Hair follicular keratinocyte (primary cell): ENCODE measurements at places on chromosomes 12 and 14. TPM values are rescaled to one million over a fixed set of nuclear protein-coding genes. Genes with fewer than 3 reads are reported as not detected.

NEMP1 gene
- total RNA-seq: 6.0 and 10.9 TPM in 2 replicates

TNFRSF1A gene
- 167 and 186 TPM in 2 replicates for total RNA-seq

BHLHE41 gene
- total RNA-seq: 0.19 and 2.7 TPM in 2 replicates

ZNF641 gene
- total RNA-seq: 6.9 and 11.1 TPM in 2 replicates

LACRT gene
- not detected in 2 replicates for total RNA-seq

KRT82 gene
- not detected in 2 replicates for total RNA-seq

GPRC5A gene
- total RNA-seq: 1.2 and 1.4 TPM in 2 replicates

CLEC1B gene
- not detected in 2 replicates for total RNA-seq

GPRC5D gene
- total RNA-seq: not detected in 2 replicates

MAP3K9 gene
- 9.0 and 11.9 TPM in 2 replicates for total RNA-seq

TSPAN19 gene
- 0.55 and 0.57 TPM in 2 replicates for total RNA-seq

MFAP5 gene
- 3.8 and 24.0 TPM in 2 replicates for total RNA-seq

IFNG gene
- not detected in 2 replicates for total RNA-seq

CCDC38 gene
- not detected in 2 replicates for total RNA-seq

HOTAIR gene
- 0.39 and 4.4 TPM in 2 replicates for total RNA-seq

XPOT gene
- total RNA-seq: 73.0 and 114 TPM in 2 replicates

IFNG-AS1 gene
- not detected in 2 replicates for total RNA-seq

MIPOL1 gene
- 3.7 and 5.2 TPM in 2 replicates for total RNA-seq

KIF21A gene
- 17.0 and 20.6 TPM in 2 replicates for total RNA-seq

ETFBKMT gene
- 0.57 and 0.86 TPM in 2 replicates for total RNA-seq

IGF1 gene
- not detected in 2 replicates for total RNA-seq

C12orf54 gene
- 2.5 and 3.7 TPM in 2 replicates for total RNA-seq

LPCAT3 gene
- total RNA-seq: 17.3 and 32.2 TPM in 2 replicates

B3GNT4 gene
- 0.23 and 3.0 TPM in 2 replicates for total RNA-seq

PPP1R1A gene
- not detected in 2 replicates for total RNA-seq

TBX3 gene
- total RNA-seq: 4.4 and 5.2 TPM in 2 replicates

KIF26A gene
- total RNA-seq: 0.08 and 0.38 TPM in 2 replicates

MIP gene
- not detected in 2 replicates for total RNA-seq

MYH6 gene
- total RNA-seq: not detected in 2 replicates

ITGB7 gene
- total RNA-seq: 0.04 and 1.6 TPM in 2 replicates

TAS2R43 gene
- total RNA-seq: not detected in 2 replicates

ALX1 gene
- not detected in 2 replicates for total RNA-seq

LRRC9 gene
- not detected in 2 replicates for total RNA-seq

SIX4 gene
- total RNA-seq: 9.5 and 12.3 TPM in 2 replicates

COL2A1 gene
- total RNA-seq: 0.16 and 0.72 TPM in 2 replicates

CGRRF1 gene
- 9.5 and 10.9 TPM in 2 replicates for total RNA-seq

LBHD2 gene
- total RNA-seq: not detected in 2 replicates

FICD gene
- 2.0 and 2.4 TPM in 2 replicates for total RNA-seq

ST8SIA1 gene
- total RNA-seq: 2.1 and 4.7 TPM in 2 replicates

SLC41A2 gene
- 1.7 and 2.2 TPM in 2 replicates for total RNA-seq

LIN7A gene
- 0.08 TPM in 1 of 2 replicates, not detected in the other for total RNA-seq

SLC5A8 gene
- 0.08 TPM in 1 of 2 replicates, not detected in the other for total RNA-seq

CLEC4C gene
- total RNA-seq: not detected in 2 replicates

SERPINA1 gene
- 2.8 and 18.9 TPM in 2 replicates for total RNA-seq

BCL2L14 gene
- total RNA-seq: not detected in 2 replicates

KRT6B gene
- total RNA-seq: 883 and 1,696 TPM in 2 replicates

CLEC4D gene
- total RNA-seq: not detected in 2 replicates

P2RX2 gene
- not detected in 2 replicates for total RNA-seq

BAZ2A gene
- 27.8 and 50.8 TPM in 2 replicates for total RNA-seq

AHNAK2 gene
- 45.8 and 198 TPM in 2 replicates for total RNA-seq

RTL1 gene
- not detected in 2 replicates for total RNA-seq

OR4M1 gene
- not detected in 2 replicates for total RNA-seq
